Stimulated activated CD4-positive, alpha-beta T cell treated with anti-CD3 and anti-CD28 coated beads, Interleukin-4, amount 100 ng/mL, for 4 hours (primary cell): ENCODE measurements at places on chromosomes 13 and 19.
A peak's percentile ranks its signal among the peaks of the same experiment; 100 is the strongest.

- no peak for DNase-seq
These were observed 624.6 kb downstream of the GPC6 start for GRCh38 chr13:93851236-93851635.

DNA sequence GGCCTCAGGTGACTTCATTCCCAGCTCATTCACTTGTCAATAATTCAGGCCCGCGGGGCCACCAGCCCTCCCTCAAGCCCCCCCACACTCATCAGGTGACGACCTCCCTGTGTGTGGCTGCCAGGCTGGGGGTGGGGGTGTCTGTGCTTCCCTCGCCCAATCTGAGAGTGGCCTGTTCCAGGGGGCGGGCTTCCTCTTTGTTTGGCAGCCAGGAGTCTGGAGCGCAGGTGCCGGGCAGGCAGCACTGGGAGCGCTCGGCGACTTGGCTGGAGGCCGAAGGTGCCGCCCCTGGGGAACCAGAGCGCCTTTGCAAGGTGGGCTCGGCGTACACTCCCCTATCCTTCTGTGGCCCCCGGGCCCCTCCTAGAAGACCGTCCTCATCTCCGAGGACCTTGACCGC lies 5.4 kb upstream of the ZNF98 start:
- DNase-seq: no peak

DNA sequence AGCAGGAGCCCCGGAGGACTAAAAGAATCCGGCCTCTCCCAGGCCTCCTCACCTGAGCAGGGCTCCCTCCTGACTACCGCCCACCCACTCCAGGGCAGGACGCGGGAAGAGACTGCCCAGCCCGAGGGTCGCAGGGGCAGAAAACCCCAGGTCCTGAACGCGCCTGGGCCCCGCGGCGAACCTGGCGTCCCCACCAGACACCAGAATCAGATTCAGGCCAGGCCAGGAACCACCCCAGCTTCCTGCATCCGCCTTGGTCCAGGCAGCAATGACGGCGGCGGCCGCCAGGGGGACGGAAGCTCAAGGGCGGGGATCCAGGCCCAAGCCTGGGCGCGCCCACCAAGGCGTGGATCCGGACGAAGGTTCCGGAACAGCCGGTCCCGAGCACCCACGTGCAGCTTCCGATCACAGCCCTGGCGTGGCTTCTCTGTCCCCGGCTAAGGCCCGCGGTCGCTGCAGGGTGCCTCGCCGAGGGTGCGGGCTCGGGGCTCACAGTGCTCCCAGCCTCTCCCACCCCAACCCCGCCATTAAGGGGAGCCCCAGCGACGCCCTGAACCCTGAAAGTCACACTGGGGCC lies 3.6 kb downstream of the LGALS7 start:
- DNase-seq: peak; percentile 85

GRCh38 chr13:25232937-25233515 lies 54.3 kb downstream of the MTMR6 start:
- no peak for DNase-seq

DNA sequence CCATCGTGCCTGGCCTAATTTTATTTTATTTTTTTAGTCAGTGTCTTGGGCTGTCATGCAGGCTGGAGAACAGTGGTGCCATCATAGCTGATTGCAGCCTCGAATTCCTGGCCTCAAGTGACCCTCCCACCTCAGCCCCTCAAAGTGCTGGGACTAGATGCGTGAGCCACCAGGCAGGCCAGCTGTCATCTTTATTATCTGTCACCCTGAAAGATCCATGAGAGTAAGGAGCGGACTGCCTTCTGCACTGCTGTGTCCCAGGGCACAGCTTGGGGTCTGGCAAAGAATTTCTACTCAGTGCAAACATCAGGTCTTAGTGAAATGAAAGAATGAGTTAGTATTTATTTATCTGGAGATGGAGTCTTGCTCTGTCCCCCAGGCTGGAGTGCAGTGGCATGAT lies 9.5 kb upstream of the TLE5 start:
- DNase-seq: no peak

- DNase-seq: no peak
These were observed 5.3 kb downstream of the SLC27A1 start for GRCh38 chr19:17475541-17476115.

DNA sequence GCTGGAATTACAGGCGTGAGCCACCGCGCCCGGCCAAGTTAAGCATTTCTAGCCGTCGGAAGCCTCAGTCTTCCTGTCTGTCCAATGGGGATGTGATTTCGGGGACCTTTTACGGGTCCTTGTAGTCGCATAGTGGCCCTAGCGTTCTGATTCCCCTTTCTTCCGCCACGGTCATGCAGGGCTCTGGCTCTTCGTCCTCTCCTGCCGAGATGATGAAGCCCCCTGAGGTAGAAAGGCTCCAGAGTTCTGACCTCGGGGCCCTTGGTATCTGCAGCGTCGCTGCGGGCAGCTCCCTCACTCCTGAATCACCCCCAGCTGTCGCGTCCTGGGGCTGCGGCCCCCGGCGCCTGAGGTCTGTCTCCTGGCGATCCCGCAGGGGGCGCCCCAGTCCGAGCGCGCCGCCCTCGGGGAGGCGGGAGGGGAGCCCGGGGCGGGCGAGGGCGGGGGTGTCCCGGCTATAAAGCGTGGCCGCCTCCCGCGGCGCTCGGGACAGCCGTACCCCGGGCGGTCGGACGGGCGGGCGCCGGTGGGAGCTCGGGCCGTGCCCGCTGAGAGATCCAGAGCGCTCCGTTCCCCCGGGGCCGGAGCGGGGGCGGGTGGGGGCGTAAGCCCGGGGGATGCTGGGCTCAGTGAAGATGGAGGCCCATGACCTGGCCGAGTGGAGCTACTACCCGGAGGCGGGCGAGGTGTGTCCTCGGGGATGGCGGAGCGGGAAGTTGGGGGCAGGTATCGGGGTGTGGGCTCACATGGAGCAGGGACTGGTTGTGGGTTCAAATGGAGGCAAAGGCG lies at the start of gene FOXA3:
TSS of gene FOXA3 (plus strand) at position 487 of the 789 bp plus-strand sequence. CDS start at position 618, 131 bp downstream.
- DNase-seq: peak; percentile 53

DNA sequence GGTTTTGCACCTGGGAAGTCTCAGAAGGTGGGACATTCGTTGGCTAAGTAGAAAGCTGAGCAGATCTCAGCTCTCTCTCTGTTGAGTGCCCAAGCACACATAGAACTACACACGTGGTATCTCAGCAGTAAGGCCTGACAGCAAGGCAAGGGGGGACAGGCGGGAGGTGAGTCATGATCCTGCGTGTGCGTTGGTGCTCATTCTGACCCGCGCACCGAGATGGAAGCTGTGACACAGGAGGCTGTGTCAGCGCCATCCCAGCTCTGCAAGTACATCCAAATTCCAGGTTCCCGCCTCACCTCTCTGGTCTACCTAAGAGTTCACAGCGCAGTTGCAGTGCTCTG lies 135.7 kb downstream of the USP12 start:
- DNase-seq: no peak

DNA sequence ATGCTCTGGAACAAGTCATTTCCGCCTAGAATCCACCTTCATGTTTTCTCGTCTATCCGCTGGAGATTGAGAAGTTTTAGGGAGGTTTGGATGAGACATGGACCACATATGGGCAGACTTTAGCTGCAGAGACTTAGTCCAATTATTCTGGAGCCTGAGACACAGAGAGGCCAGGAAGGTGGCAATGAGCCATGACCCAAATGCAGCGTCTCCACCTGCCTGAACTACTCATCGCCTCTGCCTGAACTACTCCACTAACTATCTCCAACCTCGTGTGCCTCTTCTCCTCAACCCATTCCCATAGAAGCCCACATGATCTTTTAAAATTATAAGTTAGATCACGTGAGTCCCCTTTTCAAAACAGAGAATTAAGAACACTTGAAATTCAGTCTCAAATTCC lies 5.6 kb downstream of the PLEKHA4 start:
- no peak for DNase-seq

GRCh38 chr19:10431943-10432735 lies 11.8 kb downstream of the PDE4A start:
- peak; percentile 51 for DNase-seq

DNA sequence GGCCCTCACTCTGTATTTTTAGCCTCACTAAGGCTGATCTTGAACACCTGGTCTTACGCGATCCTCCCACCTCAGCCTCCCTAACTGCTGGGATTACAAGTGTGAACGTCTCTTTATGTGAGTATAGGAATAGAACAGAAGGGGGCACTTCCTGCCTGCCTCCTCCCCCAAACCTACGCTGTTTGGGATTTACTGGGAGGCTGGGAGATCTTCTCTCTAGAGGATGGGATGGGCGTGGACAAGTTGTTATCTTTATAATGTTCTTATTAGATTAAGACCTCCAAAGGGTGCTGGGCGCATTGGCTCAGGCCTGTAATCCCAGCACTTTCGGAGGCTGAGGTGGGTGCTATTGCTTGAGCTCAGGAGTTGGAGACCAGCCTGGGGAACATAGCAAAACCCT lies 2.9 kb upstream of the CSNK1G2 start:
- DNase-seq: no peak

GRCh38 chr19:16327911-16328823 lies 3.5 kb downstream of the KLF2 start:
- DNase-seq: no peak

GRCh38 chr13:71576571-71576970 lies 290.4 kb downstream of the DACH1 start:
- DNase-seq: no peak

DNA sequence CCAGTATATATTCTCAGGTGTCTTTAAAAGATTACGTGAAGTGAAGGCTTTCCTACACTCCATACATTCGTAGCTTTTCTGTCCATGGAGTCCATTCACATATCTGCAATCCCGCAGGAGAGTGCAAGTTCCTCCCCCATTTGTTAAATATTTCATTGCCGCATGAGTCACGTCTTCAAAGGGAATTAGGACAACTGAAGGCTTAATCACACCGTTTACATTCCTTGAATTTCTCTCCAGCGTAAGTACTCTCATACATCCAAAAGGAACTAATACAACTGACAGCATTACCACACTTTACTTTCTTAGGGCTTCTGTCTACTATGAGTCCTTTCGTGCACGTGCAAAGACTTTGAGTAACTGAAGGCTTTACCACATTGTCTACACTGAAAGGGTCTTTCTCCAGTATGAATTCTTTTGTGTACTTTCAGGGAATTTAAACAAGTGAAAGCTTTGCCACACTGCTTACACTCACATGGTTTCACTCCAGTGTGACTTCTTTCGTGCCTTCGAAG lies 29.0 kb upstream of the ZNF564 start:
- no peak for DNase-seq

GRCh38 chr13:67299751-67300150 lies 69.6 kb upstream of the PCDH9 start:
- DNase-seq: no peak

DNA sequence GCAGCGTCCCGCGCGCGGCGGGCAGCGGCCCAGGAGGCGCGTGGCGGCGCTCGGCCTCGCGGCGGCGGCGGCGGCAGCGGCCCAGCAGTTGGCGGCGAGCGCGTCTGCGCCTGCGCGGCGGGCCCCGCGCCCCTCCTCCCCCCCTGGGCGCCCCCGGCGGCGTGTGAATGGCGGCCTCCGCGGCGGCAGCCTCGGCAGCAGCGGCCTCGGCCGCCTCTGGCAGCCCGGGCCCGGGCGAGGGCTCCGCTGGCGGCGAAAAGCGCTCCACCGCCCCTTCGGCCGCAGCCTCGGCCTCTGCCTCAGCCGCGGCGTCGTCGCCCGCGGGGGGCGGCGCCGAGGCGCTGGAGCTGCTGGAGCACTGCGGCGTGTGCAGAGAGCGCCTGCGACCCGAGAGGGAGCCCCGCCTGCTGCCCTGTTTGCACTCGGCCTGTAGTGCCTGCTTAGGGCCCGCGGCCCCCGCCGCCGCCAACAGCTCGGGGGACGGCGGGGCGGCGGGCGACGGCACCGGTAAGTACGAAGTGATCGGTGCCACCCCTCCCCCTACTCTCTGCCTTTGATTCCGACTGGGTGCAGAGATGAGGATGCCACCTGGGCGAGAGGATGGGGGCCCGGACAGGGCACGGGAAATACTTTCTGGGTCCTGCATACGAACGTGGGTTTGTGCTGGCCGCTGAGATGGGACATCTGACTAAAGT lies 874 bp downstream of the TRIM28 start:
- DNase-seq: peak; percentile 76

GRCh38 chr19:35556025-35556590 lies 7.3 kb downstream of the ATP4A start:
- no peak for DNase-seq

- DNase-seq: peak; percentile 60
These were observed 42.0 kb upstream of the NFIC start for GRCh38 chr19:3324405-3324856.

- no peak for DNase-seq
These were observed 562 bp downstream of the IQCN start for GRCh38 chr19:18273561-18274218.

GRCh38 chr13:52356327-52356726 lies 49.6 kb downstream of the THSD1 start:
- no peak for DNase-seq

GRCh38 chr19:3500429-3501101 lies at the start of gene DOHH:
Gene DOHH, minus strand, starts transcription at chr19:3500674. Its CDS starts 3,860 bp downstream, at chr19:3496814.
- DNase-seq: peak; percentile 92

- DNase-seq: no peak
These were observed 32.9 kb upstream of the OXGR1 start for GRCh38 chr13:97027162-97027554.

DNA sequence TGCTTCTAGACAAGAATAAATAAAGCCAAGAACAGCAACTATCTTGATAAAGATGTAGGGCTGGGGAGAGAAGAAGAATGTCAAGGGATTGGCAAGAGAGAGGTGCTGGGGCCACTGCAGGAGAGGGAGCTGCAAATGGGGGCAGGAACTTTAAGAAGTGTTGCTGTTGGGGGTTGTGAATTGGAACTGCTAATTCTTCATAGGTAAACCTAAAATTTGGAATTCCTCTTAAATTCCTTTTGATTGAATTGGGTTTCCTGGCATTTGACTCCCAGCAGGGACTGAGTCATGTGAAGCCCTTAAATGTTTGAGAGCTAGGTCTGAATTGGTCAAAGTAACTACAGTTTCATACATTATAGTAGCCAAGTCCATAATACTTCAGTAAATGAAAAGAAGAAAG lies 305.6 kb upstream of the TMTC4 start:
- no peak for DNase-seq

GRCh38 chr13:112172017-112172416 lies 105.1 kb downstream of the SOX1 start:
- DNase-seq: no peak

DNA sequence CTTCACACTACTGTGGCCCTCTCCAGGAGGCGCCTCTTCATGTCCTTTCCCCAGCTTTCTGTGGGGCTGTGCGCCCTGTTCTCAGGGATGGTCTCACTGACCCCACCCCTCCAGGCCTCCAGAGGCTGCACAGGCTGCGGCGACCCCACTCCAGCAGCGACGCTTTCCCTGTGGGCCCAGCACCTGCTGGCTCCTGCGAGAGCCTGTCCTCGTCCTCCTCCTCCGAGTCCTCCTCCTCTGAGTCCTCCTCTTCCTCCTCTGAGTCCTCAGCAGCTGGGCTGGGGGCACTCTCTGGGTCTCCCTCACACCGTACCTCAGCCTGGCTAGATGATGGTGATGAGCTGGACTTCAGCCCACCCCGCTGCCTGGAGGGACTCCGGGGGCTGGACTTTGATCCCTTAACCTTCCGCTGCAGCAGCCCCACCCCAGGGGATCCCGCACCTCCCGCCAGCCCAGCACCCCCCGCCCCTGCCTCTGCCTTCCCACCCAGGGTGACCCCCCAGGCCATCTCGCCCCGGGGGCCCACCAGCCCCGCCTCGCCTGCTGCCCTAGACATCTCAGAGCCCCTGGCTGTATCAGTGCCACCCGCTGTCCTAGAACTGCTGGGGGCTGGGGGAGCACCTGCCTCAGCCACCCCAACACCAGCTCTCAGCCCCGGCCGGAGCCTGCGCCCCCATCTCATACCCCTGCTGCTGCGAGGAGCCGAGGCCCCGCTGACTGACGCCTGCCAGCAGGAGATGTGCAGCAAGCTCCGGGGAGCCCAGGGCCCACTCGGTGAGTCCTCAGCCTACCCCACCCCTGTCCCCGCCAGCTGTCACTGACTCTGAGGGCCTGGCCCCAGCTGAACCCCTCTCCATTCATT lies 11.2 kb downstream of the ARHGAP33 start:
- no peak for DNase-seq
